Activated T-helper 9 cell treated with anti-CD3 and anti-CD28 coated beads, Interleukin-2, amount 50 U/mL, for 16 hours (primary cell): ENCODE measurements at places on chromosomes 6 and 20.

DNA sequence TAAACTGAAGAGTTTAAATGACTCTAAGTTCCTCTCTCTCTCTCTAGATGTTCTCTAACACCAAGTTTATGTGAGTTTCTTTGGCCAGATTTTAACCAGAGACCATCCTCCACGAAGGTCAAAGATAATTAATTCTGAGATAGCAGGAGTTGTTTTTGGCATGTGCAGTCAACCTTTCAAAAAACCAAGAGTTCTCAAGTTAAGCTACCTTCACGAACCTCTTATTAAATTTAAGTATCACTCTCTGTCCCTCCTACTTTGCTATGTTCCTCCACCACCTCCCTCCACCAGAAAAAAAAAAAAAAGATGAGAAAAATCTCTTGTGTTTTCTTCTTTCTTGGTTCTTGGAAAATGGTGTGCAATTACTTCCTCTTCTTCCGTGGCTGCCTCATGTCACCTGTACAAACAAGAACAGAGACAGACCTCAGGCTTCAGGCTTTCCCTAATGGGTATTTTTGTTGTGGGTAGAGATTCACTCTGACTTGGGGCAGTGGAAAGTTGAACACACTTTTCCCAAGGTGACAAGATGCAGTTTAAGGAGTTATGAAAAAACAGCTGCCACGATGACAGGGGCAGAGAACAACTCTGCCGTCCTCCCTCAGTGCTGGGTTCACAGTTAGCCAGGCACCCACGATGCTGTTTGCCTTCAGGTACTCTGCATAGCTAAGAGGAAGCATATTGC is 64.3 kb downstream of the ADTRP start:
- no peak for DNase-seq

DNA sequence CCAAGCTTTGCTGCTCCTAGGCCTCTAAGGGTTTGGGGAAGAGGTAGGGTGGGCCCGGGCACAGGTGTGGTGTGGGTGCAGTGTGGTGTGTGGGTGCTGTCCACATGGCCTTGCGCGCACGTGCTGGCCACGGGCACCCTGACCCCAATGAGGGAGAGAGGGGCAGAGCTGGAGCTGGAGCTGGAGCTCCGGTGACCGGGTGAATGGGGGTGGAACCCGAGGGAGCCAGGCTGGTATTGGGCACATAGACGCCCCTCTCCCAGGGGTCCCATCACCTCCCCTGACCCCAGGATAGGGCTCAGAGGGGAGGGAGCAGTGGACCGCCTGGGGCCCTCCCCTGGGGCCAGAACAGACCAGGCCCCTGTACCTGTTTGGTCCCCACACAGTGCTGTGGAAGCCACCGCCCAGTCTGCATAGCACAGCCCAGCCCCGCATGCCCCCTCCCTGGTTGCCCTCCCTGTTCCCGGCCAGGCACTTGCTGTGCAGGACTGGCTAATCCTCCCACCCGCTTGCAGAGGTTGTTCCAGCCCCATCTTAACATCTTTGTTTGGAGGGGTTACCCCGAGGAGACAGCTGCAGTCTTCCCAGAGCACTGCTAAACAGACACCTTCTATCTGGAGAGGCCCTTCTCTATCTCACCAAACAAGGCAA is 984 bp downstream of the ADAM33 start:
- no peak for DNase-seq

GRCh38 chr20:44948513-44948912 is 11.7 kb downstream of the TOMM34 start:
- no peak for DNase-seq

- DNase-seq = no peak
These were observed 18.1 kb downstream of the C6orf132 start for GRCh38 chr6:42124223-42124836.

GRCh38 chr6:90222724-90223198 is 73.9 kb downstream of the BACH2 start:
- no peak for DNase-seq

GRCh38 chr20:56702931-56703840 is 74.1 kb downstream of the TFAP2C start:
- DNase-seq = no peak

- DNase-seq = no peak
These were observed 21.3 kb upstream of the SLC22A7 start for GRCh38 chr6:43276577-43277305.
